SK-N-MC (cell line): ENCODE measurements at places on chromosomes 2 and 18.

- no peak for DNase-seq
These were observed 50.3 kb downstream of the INHBB start for GRCh38 chr2:120396013-120396860.

DNA sequence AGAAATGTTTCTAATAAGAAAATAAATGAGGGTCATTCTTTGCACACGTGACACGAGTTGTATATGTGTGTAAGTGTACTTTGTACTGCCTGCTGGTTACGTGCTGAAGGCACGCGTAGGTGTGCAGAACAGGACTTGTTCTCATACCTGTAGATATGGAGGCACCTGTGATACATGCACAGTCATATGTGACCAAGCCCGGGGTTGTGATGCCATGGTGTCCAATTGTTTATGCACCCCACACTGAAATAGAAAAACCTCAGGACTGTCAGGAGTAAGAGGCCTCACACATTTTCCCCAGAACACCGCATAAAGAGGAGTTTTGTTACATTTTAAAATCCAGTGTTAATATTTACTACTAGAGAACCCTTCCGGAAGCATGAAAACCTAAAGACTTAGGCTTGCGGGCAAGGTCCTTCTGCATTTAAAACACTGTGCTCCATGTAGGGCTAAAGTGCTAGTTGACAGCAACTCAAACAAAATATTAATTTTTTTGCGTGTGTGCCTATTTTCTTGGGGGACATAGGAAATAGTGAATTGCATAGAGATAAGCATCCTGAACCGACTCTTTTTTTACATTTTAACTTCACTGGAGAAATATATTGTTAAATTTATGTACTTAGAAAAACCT is 9.3 kb downstream of the TSHZ1 start:
- no peak for DNase-seq

DNA sequence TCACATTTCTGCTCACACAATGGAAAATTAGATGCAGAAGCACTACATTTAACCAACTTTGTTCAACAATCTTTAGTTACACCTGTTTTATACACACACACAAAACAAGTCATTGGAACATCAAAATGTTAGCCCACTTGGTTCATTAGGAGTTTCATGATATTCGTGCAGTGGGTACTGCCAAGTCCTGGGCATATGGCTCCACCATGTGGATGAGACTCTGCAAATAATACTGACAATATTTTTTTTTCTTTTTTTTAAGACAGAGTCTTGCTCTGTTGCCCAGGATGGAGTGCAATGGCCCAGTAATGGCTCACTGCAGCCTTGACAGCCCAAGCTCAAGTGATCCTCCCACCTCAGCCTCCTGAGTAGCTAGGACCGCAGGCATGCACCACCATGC is 34.5 kb upstream of the GRB14 start:
- no peak for DNase-seq

DNA sequence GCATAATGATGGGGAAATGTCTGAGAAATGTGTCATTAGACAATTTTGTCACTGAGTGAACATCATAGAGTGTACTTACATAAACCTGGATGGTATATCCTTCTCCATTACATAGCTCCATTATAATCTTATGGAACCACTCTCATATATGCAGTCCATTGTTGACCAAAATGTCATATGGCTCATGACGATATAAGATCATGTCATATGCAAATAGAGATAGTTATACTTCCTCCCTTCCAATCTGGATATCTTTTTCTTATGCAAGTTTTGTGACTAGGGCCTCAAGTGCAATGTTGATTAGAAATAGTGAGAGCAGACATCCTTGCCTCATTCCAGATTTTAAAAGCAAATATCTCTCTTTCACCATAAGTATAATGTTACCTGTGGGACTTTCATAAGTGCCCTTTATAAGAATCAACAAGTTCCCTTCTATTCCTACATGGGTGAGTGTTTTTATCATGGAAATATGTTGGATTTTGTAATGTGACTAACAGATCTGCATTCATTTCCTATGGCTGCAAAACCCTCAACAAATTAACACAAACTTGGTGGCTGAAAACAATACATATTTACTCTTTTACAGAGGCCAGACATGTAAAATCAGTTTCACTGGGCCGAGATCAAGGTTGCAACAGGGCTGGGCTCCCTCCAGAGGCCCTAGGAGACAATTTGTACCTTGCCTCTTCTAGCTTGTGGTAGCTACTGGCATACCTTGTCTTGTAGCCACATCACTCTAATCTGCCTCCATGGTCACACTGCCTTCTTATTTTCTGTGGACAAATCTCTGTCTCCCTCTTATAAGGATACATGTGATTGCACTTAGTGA is 21.6 kb upstream of the SULT1C4 start:
- no peak for DNase-seq

DNA sequence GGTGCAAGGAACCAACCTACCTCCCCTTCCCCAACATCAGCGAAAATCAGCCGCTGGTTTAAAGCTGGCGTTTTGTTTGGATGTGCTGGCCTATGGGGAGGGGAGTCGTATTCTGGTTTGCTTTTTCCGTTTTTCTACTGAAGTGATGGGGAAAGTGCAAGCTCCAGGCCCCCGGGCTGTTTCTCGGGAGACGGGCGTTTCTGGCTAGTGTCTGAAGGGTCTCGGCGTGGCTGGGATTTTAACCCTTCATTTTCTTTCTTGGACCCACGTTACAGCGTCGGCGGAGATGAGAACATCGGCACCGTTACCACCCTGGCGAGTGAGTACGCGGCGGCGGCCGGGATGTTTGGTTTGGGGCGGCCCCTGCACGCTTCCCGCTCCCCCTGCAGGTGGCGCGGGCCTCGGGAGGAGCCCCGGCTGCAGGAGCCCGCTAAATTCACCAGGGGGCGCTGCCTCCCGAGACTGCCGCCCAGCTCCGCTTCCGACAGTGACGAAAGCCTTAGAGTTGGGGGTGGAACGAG is 70.7 kb downstream of the PLB1 start:
- DNase-seq = no peak

DNA sequence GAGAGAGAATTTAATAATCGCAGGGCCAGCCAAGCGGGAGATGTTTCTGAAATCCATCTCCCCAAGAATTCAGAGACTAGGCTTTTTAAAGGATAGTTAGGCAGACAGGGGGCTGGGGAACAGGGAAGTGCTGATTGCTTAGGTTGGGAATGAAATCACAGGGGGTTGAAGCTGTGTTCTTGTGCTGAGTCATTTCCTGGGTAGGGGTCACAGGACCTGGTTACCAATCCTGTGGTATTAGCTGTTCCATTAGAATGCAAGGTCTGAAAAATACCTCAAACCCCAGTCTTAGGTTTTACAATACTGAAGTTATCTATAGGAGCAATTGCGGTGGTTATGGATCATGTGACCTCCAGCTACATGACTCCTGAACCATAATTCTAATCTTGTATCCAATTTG is 4.6 kb downstream of the SP140 start:
- no peak for DNase-seq

DNA sequence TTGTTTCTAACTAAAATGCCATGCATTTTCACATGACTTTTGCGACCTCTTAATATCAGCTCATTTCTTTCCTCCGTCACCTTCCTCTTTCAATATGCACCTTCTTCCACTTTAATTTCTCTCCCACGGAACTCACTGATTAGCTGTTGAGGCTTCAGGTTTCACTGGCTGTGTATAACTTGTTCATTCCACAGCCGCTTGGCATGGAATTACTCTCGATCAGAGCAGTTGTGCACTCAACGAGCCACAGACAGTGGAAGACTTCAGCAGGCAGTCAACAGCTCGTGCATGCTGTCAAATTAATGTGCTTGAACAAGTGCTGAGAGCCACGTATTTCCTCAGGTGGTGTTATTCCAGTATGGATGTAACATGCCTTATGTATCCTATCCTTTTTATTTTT is 491.2 kb upstream of the DDX18 start:
- DNase-seq = no peak

DNA sequence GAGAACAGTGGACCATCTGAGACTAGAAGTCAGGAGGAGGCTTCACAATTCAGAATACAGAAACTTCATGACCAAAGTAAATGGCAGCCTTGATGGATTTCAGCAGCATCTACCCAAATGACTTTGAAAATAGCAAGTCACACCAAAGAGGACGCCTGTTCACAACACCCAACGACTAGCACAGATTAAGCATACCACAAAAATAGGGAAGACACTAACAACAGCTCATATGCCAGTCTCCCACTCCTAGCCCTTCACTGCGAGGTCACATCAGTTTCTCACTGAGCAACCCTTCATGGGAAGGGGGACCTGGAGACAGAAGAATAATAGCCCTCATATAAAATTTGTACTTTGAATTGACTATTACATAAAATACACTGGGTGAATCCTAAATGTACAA is 228.4 kb upstream of the SLC39A10 start:
- DNase-seq = no peak

GRCh38 chr2:230974096-230974913 is 21.6 kb upstream of the SPATA3 start:
- DNase-seq = no peak

GRCh38 chr2:130981667-130982066 is 111.6 kb downstream of the FAM168B start:
- no peak for DNase-seq

DNA sequence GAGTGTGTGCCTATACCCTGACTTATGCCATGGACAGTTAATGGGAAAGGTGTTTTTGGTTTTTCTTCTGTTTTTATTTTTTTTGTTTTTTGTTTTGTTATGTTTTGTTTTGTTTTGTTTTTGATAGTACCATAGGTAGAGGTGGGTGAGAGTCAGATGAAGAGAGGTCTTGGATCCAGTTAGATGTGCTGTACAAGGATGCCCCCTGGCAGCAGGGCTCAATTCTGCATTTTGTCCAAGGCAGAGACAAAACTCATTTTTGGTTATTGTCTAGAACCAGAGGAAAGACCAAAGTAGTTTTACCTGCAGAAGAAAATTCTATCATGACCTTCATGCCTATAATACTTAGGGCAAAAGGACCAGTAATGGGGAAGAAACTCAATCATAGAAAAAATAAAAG is 48.5 kb downstream of the SLC5A7 start:
- no peak for DNase-seq

DNA sequence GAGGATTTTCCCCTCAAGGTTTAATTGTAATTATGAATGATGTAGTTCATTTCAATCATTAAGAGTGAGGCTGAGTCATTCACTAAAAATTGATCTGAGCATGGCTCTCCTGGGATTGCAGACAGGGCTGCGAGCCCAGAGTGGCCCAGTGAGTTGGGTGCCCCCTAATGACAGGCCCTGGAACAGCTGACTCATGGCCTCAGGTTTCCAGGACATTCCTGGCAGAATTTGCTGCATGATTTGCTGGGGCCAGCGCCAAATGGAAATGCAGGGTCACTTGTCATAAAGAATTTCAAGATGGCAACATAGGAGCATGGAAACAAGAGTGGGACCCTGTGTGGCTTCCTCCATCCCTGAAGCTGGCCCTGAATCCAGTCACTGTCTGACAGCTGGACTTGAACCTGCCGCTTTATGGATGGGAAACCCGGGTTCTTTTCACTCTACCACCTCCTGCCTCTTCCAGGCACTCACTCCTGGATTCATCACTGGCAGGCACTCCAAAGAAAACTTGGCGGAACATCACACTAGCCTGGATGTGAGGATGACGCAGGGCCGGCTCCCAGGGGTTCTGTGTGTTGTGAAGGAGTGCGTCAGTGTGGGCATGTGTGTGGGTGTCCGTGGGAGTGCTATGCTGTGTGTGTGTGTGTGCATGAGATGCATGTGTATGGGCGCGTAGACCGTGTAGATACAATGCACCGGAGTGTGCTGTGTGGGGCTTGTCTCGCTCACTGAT is 15.2 kb downstream of the OTOF start:
- DNase-seq = no peak

DNA sequence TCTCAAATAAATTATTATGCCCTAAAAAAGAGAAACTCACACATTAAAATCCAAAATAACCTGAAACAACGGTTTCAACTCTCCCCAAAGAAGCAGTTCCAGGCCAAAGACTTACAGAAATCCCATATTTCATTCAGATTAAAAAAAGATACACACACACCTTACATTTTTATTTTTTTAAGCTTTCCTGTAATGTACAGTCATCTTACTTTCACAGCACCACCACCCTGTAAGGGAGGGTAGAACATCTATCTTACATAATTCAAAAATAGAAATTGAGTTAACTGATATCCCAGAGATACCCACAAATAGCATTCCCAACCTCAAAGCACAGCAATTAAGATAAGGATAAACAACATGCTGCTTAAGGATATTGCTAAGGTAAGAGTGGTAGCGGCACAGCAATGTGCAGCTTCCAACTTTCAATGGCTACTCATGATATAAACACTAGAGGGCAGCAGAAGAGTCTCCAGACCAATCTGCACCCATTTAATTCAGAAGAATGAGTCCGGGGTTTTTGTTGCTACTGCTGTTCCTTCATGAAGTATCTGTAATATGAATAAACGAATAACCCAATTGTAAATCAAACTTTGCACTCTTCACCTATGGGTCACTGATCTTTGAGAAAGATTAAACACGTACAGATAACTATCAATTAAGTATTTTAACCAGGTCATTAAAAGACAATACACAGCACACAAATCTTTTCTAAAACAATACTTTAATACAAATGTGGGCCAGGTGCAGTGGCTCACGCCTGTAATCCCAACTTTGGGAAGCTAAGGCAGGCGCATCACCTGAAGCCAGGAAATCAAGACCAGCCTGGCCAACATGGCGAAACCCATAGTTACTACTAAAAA is 11.3 kb downstream of the GFPT1 start:
- DNase-seq = no peak

- DNase-seq = no peak
These were observed 47.3 kb downstream of the MEX3C start for GRCh38 chr18:51150113-51150700.

GRCh38 chr18:58216071-58216481 is 172.1 kb downstream of the NEDD4L start:
- no peak for DNase-seq

- DNase-seq = no peak
These were observed 24.4 kb downstream of the NFE2L2 start for GRCh38 chr2:177239932-177240630.

- DNase-seq = no peak
These were observed 7.6 kb downstream of the PROC start for GRCh38 chr2:127425540-127426490.

DNA sequence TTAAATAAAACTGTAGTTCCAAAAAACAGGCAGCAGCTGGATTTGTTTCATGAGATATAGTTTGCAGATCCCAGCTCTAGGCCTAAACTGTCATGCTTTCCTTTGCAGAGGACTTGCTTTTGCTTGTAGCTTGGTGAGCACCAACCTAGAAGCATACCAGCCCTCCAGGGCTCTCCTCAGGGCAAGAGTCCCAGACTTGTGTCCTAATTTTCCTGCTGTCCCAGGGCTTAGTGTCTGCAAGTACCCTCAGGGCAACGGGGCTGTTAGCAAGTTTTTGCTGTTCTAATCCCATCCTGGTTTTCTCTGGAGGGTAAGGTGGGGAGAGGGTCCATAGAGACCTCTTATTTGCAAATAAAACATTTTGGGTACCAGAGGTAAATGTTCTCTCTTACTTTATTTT is 59.5 kb downstream of the TMEM17 start:
- no peak for DNase-seq

DNA sequence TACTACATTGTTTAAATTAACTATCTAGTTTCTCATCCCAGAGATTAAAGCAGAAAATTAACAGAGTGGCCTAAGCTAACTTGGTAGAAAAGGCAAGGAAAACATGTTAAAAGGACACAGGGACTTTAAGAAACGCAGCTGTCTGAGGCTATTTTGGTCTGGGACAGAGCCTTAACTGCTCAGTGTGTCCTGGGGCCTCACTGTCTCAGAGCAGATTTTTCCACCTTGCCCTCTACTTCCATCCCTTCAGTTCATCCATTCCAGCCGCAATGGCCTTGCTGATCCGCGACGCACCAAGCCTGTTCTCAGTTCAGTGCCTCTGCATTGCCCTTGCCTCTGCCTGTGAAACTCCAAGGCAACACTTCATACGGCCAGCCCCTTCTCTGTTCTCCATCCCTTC is 114.9 kb upstream of the OSR1 start:
- no peak for DNase-seq
